ENCODE measurements at places on chromosomes 11 and 22.

- DNase-seq = no peak
Measured at GRCh38 chr11:13876423-13876822, 86.1 kb upstream of the SPON1 start.

DNA sequence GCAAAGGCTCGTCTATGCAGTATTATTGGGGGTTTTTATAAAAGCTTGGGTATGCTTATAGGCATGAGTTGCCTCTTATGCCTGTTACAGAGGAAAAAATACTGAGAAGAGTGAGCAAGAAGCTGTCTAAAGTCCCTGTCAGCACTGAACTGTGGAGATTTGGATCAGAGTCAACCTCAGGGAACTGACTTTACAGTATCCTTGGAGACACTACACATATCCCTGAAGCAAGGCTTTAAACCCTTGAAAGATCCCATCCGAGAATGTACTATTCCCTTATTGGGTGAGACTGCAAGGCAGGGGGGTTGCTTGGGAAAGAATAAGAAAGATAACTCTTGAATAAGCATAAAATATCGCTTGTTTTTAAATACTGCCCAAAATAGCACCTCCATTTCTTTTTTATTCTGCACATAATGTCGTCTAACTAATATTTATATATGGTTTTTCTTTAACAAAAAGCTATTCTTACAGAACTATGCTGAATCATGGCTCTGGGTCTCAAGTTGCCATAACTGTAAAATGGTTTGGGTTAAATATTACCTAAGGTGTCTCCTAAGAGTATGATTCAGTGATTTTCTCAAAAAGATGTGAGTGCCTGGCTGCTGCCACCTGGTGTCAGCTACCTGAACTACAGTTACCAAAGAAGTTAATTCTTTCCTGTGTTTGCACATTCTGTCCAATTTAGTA lies 1062.8 kb downstream of the DLG2 start:
- DNase-seq = peak; percentile 35

- DNase-seq = no peak
Measured at GRCh38 chr11:80625563-80625962, 1184.7 kb upstream of the TENM4 start.

DNA sequence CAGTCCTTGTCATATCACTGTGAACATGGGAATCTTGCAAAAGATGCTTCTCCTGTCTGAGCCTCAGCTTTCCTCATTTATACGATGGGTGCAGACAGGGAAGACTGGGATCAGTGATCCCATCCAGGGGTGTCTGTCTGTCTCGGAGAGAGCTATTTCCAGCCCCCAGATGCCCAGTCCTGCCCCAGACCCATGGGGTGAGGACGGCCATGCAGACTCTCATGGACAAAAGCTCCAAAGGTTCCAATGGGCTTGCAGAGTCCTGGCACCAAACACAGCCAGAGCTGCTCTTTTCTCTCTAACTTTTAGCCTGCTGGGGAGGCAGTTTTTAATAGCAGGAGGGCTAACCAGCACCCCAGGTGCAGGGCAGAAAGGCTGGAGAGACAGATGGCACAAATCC lies 5.2 kb downstream of the SCUBE1 start:
- no peak for DNase-seq

GRCh38 chr22:20237480-20238440 lies 30.4 kb downstream of the RTN4R start:
- no peak for DNase-seq

- no peak for DNase-seq
Measured at GRCh38 chr22:37416827-37417226, 10.5 kb downstream of the ELFN2 start.

- no peak for DNase-seq
Measured at GRCh38 chr22:29344137-29344536, 28.6 kb upstream of the RASL10A start.

Data from neuronal stem cell (in vitro differentiated cells).